Mesothelial cell of epicardium (in vitro differentiated cells): ENCODE measurements at places on chromosomes 1 and 21.

- no peak for DNase-seq
- H3K27me3 ChIP-seq: peaks cover 28% of the 10 kb centered on the region
- H3K4me3 ChIP-seq: no peak overlapping the region
- no peaks in the 10 kb centered on the region for H3K36me3 ChIP-seq
- H3K27ac ChIP-seq: no peak overlapping the region
Measured at GRCh38 chr1:154859151-154859785, 10.8 kb downstream of the KCNN3 start.

- H3K36me3 ChIP-seq: no peaks in the 10 kb centered on the region
- DNase-seq: no peak
- no peaks in the 10 kb centered on the region for H3K4me1 ChIP-seq
- peaks cover 7% of the 10 kb centered on the region for H3K27me3 ChIP-seq
- H3K27ac ChIP-seq: no peak overlapping the region
Measured at GRCh38 chr1:4684864-4685522, 30.6 kb downstream of the AJAP1 start.

- no peaks in the 10 kb centered on the region for H3K27me3 ChIP-seq
- DNase-seq: no peak
- no peaks in the 10 kb centered on the region for H3K36me3 ChIP-seq
- no peak overlapping the region for H3K4me3 ChIP-seq
Measured at GRCh38 chr1:22375601-22376000, 76.0 kb upstream of the ZBTB40 start.

DNA sequence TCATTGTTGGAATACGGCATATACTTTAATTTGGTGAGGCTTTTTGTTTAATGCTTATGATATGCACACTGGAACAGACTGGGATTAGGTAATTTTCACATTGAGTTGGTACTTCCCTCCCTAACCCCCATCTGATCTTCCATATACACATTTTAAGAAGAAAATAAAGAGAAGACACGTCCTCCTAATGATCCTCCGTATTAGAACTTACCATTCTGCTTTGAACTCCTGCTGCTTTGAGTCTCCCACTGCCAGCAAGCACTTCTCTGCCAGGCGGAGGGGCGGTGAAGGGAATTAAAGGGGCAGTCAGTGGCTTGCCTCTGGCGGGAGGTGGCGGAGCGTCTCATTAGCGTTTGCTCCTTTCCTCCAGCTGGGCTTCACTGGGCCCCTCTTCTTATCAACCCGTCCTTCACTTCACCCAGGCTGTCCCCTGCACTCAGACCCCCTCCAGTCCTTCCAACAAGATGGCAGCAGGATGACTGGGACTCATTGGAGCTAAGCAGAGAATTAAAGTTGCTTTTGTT, 433.4 kb downstream of the KIF26B start:
- peaks cover 1% of the 10 kb centered on the region for H3K27me3 ChIP-seq
- no peak overlapping the region for H3K4me3 ChIP-seq
- H3K36me3 ChIP-seq: peaks cover 5% of the 10 kb centered on the region
- no peak for DNase-seq
- peak overlapping the region; percentile 54 for H3K27ac ChIP-seq

DNA sequence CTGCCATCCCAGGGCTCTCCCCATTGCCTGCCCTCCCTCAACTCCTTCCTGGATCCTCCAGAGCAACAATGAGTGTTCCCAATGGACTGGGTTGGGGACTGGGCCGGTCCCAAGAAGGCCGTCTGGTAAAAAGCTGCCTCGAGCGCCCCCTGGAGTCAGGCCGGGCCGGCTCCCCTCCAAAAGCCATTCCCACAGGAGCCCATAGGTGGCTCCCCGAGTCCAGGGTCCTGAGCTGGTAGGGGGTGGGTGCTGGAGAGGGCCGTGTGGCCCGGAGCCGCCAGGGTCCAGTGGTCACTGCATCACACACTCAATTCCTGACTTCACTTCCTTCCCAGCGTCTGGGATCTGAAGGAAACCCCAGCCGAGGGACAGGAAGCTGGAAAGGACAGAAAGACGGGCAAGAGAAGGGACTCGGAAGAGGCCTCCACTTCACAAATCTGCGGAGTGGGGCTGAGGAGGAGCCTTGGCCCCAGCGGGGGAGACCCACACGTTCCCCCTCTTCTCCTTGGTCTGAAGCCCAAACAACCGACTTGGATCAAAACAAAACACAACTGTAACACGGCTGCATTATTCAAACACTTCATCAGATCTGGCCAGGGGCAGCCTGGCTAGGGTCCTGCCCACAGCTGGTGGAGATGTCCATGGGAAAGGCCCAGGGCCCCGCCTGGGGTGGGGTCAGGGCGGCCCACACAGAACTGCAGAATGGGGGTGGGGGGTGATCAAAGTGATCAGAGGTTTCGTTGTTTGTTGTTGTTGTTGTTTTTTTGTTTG, 10.9 kb upstream of the ALDH4A1 start:
- peaks cover 6% of the 10 kb centered on the region for H3K4me1 ChIP-seq
- H3K4me3 ChIP-seq: no peak overlapping the region
- peak; percentile 53 for DNase-seq
- peak overlapping the region; percentile 79 for H3K27ac ChIP-seq
- H3K27me3 ChIP-seq: no peaks in the 10 kb centered on the region

- DNase-seq: no peak
- no peaks in the 10 kb centered on the region for H3K4me1 ChIP-seq
- H3K27ac ChIP-seq: no peak overlapping the region
- no peaks in the 10 kb centered on the region for H3K27me3 ChIP-seq
Measured at GRCh38 chr1:55070293-55071164, 31.2 kb downstream of the PCSK9 start.

GRCh38 chr1:85473390-85473789, 8.4 kb upstream of the DDAH1 start:
- no peak overlapping the region for H3K4me3 ChIP-seq
- peaks cover 10% of the 10 kb centered on the region for H3K4me1 ChIP-seq
- H3K27ac ChIP-seq: no peak overlapping the region
- H3K27me3 ChIP-seq: no peaks in the 10 kb centered on the region
- H3K36me3 ChIP-seq: no peaks in the 10 kb centered on the region
- DNase-seq: no peak

GRCh38 chr1:26784886-26785285, 2.9 kb upstream of the PIGV start:
- peaks cover 57% of the 10 kb centered on the region for H3K4me1 ChIP-seq
- H3K4me3 ChIP-seq: no peak overlapping the region
- no peaks in the 10 kb centered on the region for H3K27me3 ChIP-seq
- H3K27ac ChIP-seq: peak overlapping the region; percentile 99
- peaks cover 12% of the 10 kb centered on the region for H3K36me3 ChIP-seq

GRCh38 chr1:220887520-220888416, 8.5 kb downstream of the HLX start:
- H3K36me3 ChIP-seq: no peaks in the 10 kb centered on the region
- H3K4me1 ChIP-seq: peaks cover 16% of the 10 kb centered on the region
- no peak overlapping the region for H3K27ac ChIP-seq
- peak overlapping the region; percentile 51 for H3K4me3 ChIP-seq
- peaks cover 100% of the 10 kb centered on the region for H3K27me3 ChIP-seq
- no peak for DNase-seq

DNA sequence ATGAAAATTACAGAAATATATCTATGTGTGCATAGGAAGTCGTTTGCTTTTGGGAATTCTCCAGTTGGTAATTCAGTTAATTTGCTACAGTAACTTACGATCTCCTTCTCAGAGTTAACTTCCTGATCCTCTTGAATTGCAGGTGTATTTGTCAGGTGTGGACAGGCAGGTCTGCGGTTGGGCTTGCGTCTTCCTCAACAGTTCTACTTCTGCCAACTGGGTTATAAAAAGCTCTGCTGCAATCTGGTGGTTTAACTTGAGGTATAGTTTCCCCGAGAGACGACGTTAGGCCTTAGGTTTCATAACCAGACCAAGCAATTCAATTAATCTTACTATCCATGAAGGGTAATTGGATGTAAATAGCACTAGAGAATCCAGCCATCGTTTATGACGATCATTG, 88.2 kb downstream of the GABPA start:
- H3K4me3 ChIP-seq: no peak overlapping the region
- no peaks in the 10 kb centered on the region for H3K27me3 ChIP-seq
- H3K36me3 ChIP-seq: no peaks in the 10 kb centered on the region
- DNase-seq: no peak
- no peak overlapping the region for H3K27ac ChIP-seq
- peaks cover 31% of the 10 kb centered on the region for H3K4me1 ChIP-seq

- no peaks in the 10 kb centered on the region for H3K4me1 ChIP-seq
- peaks cover 31% of the 10 kb centered on the region for H3K36me3 ChIP-seq
- DNase-seq: no peak
- H3K4me3 ChIP-seq: no peak overlapping the region
Measured at GRCh38 chr1:22096463-22096862, 44.0 kb downstream of the CDC42 start.

DNA sequence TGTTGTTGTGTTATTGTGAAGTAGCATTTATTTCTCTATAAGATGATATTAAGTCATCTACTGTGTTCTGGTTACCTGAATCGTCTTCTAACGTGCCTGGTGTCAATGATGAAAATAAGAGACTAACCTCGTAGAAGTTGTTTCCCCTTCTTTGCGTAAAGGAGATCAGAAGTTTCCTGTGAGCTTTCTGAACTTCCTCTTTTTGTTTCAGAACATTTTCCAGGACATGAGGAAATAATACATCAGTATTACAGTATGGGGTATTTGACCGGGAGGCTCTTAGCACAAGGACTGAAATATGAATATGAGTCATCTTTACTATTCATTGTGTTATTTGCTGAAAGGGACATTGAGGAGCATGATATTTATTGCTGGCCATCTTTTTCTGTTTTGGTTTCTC, 1.3 kb downstream of the ST6GALNAC3 start:
- peak overlapping the region; percentile 97 for H3K27ac ChIP-seq
- H3K27me3 ChIP-seq: no peaks in the 10 kb centered on the region
- no peaks in the 10 kb centered on the region for H3K36me3 ChIP-seq
- H3K4me1 ChIP-seq: peaks cover 53% of the 10 kb centered on the region
- H3K4me3 ChIP-seq: peak overlapping the region; percentile 90

DNA sequence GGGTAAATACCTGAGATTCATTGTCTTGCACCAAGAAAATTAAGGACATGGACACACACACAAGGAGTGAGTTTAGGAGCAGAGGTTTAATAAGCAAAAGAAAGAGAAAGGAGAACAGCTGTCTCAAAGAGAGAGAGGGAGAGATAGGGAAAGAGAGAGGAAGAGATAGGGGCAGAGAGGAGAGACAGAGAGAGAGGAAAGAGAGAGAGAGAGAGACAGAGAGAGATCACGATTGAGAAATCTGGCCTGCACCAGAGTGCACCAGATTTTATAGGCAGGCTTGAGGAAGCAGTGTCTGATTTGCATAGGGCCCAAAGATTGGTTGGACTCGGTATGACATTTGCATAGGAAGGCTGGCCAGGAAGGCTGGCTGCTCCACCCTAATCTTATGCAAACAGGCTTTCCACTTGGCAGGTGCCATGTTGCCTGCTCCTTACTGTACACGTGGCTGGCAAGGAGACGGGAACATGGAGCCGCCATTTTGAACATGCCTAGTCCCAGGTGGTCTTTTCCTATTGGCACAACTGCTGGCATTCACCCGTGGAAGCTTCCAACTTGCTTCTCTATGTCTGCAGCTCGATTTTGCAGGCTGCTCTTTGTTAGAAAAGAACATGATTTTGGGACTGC, 419.9 kb downstream of the ZP4 start:
- H3K4me3 ChIP-seq: no peak overlapping the region
- no peaks in the 10 kb centered on the region for H3K27me3 ChIP-seq
- H3K27ac ChIP-seq: no peak overlapping the region
- DNase-seq: no peak

GRCh38 chr1:26538480-26539412, 9.2 kb downstream of the RPS6KA1 start:
- H3K27ac ChIP-seq: no peak overlapping the region
- H3K27me3 ChIP-seq: no peaks in the 10 kb centered on the region
- peaks cover 8% of the 10 kb centered on the region for H3K4me1 ChIP-seq
- H3K36me3 ChIP-seq: no peaks in the 10 kb centered on the region
- H3K4me3 ChIP-seq: no peak overlapping the region

DNA sequence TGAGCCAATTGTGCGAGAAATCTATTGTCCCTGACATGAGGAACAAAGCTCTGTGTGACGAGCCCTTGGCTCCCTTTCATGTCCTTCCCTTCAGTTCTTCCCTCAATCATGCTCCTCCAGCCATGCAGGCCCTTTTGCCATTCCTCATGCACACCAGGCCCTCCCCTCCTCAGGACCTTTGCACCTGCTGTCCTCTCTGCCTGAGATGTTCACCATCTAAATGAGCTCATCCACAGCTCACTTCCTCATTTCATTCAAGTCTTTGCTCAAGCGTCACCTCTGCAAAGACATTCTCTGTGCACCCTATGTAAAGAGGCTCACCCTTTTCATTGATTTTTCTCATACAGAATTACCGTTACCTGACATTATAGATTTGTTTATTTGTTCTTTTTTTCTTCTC, 43.7 kb downstream of the C8B start:
- peaks cover 26% of the 10 kb centered on the region for H3K4me1 ChIP-seq
- peaks cover 48% of the 10 kb centered on the region for H3K27me3 ChIP-seq
- no peak overlapping the region for H3K27ac ChIP-seq
- no peak overlapping the region for H3K4me3 ChIP-seq
- no peak for DNase-seq
- H3K36me3 ChIP-seq: no peaks in the 10 kb centered on the region

DNA sequence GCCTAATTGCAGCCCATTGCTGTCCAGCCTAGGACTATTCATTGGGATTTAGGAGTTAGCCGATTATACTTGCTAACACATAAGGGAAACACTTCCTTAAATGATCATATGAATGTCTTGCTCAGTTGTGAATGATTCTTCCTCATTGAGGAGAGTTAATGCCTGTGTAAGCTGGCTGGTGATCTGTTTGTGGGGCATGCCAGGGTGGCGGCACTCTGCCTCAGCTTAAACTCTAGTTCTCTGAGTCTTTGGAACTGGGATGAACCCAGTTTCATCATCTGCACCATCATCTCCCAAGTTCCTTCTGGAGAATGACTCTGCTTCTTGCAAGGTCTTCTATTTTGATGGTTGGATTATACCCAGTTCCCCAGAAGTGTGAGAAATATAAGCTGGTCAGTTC, 23.9 kb upstream of the SLAMF6 start:
- H3K36me3 ChIP-seq: no peaks in the 10 kb centered on the region
- DNase-seq: no peak
- no peak overlapping the region for H3K27ac ChIP-seq

DNA sequence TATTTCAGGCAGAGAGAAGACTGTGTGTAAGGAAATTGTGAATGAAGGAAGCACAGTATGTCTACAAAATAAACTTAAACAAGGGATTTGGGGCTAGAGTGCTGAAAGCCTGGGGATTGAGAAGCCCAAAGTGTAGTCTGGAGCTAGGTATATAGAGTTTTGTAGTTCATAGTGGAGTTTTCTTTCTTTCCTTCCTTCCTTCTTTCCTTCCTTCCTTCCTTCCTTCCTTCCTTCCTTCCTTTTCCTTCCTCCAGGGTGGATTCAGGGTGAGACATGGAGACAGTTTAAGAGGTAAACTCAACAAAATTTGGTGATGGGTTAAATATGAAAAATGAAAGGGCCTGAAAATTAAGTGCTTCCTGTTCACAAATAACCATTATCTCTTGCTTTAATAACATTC, 757.8 kb upstream of the CXADR start:
- H3K27me3 ChIP-seq: no peaks in the 10 kb centered on the region
- peaks cover 19% of the 10 kb centered on the region for H3K4me1 ChIP-seq
- no peak for DNase-seq
- no peak overlapping the region for H3K27ac ChIP-seq

- peaks cover 47% of the 10 kb centered on the region for H3K27me3 ChIP-seq
- DNase-seq: no peak
- H3K36me3 ChIP-seq: no peaks in the 10 kb centered on the region
- H3K4me3 ChIP-seq: no peak overlapping the region
- H3K27ac ChIP-seq: no peak overlapping the region
Measured at GRCh38 chr1:78682496-78682895, 32.9 kb downstream of the IFI44 start.
